ENCODE measurements at places on chromosomes 11 and 22.

- no peak for DNase-seq
Observed at GRCh38 chr11:107196732-107197131, 178.5 kb upstream of the GUCY1A2 start.

GRCh38 chr11:82906236-82906635, 4.7 kb downstream of the DDIAS start:
- peak; percentile 31 for DNase-seq

- no peak for DNase-seq
Observed at GRCh38 chr22:50040717-50041116, 17.4 kb downstream of the TTLL8 start.

GRCh38 chr11:73308961-73309919, 1.2 kb downstream of the ARHGEF17 start:
- peak; percentile 97 for DNase-seq

DNA sequence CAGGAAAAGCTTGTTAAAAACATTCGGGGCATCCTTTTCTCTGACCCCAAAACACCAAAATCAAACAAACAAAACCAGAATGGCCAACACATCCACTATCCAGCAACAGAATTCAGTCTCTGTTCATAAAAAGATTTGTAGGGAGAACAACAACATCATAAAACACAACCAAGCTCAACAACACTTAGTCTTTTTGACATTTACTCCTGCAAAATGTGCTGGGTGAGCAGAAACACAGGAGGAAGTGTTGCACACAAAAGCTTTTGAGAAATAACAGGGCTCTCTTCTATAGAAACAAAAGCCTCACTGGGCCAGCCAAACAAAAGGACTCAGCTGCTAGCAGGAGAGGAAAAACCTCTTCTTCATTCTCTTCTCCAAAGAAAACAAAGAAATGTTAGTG, 736.0 kb upstream of the CCDC90B start:
- DNase-seq = no peak

GRCh38 chr11:62370743-62371440, 33.6 kb downstream of the ASRGL1 start:
- DNase-seq = no peak

DNA sequence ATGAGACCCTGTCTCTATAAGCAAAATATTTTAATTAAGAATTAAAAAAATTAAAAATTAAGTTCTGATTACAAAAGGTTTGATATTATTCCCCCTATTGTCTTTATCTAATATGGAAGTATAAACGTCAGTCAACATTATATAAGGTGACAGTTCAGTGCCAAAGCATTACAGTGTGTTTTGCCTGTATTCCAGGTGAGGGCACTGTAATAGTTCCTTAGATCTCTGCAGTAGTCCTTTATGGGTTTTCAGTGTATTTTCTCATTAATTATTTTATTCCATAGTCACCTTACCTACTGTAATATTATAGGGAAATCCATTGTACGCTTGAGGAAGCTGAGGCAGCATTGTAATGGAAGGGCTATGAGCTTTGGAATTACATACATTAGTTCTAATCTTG, 33.0 kb downstream of the FAR1 start:
- no peak for DNase-seq

DNA sequence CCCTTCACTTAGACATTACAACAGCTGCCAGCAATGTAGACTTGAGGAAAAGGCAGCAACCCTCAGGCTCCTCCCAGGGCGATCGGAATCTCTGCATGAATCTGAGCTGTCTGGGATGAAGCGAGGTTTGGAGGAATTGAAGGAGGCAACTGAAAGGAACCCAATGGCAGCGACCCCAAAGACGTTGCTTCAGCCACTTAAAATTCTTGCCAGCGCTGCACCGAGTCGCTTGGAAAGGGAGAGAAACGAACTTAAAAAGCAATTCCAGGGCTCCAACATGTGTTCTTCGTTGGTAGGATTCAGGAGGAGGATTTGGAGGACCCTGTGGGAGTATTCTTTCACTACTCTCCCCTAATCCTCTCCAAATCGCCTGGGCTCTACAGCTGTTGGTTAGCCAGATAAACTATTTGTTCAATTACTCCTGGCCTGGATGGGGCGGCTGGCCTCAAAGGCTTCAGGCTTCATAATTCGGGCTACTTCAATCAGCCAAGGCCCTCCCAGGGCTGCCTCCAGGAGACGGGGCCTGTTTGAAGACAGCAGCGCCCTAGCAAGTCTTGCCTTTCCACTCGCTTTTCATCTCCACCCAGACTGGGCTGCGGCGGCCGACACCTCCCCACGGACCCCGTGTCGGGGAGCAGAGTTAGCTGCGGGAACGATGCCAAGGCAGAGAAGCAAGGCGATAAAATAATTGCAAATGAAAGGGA, 72.4 kb upstream of the TMEM45B start:
- DNase-seq = no peak
